ENCODE measurements at places on chromosomes 12 and 14.

DNA sequence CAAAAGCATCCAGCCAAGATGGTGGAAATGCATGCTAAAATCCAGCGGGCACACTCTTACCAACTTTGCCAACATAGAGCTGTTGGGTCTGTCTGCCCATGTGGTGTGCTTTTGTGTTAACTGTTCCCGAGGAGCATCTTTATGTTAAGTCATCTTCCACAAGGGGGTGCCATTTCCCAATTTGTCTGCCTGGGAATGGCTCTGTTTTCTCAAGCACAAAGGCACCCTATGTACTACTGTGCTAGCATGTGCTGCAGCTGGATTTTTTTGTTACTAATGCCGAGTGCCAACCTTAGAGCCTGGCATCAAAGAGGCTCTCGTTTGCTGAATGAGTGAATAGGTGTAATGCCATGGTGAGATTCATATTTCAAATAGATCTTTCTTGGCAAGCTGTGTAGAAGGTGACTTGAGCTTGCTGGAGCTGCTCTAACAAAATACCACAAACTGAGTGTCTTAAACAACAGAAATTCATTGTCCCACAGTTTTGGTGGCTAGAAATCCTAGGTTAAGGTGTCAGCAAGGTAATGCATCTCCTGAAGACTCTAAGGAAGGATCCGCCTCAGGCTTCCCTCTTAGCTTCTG lies 74.3 kb downstream of the TRHDE start:
- DNase-seq = peak; percentile 59

- no peak for DNase-seq
Measured at GRCh38 chr12:11822081-11822834, 172.8 kb downstream of the ETV6 start.

DNA sequence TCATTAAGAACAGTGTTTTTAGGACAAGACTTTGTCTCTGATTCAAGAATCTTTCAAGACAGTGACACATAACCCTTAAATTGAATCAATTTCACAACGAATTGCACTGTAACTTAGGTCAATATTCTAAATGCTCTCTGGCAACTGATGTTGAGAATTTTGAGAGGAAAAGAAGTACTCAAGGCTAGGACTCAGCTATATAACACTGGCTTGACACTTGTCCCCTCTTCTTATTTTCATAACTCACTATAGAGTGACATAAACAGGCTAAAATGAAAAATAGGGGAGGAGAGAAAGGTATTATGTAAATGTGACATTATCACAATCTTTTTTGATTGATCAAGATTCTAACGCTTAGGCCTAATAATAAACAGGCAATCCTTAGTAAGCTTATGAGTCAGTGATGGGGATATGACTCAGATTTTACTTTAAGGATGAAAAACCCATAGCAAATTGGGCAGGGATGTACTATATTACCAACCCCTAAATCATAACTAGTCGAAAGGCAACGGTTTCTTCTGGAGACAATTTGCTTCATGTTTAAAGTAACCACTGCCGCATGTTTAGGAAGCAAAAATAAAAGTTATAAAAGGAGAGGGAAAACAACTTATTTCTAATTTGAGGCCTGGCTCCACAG lies 10.9 kb downstream of the BTG1 start:
- DNase-seq = no peak

- DNase-seq = no peak
Measured at GRCh38 chr12:79451365-79451764, 239.4 kb downstream of the PAWR start.

- peak; percentile 17 for DNase-seq
Measured at GRCh38 chr12:105831372-105831771, 307.4 kb downstream of the NUAK1 start.

DNA sequence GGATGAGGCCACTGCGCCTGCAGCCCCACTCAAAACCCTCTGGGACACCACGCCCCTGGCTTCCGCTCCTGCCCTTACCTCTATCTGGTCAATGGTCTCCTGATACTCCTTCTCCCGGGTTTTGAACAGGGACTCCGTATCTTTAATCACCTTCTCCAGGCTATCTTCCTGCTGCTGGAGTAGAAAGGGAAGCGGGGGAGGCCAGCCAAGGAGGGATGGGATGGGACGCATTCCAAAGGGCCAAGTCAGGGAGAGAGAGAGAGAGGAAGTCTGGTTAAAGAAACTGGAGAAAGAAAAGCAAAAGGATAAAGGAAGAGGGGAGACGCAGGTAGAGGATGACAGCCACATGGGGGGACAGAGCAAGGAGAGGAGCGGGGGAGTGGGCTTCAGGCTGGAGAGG lies 7.9 kb downstream of the IFFO1 start:
- no peak for DNase-seq

GRCh38 chr12:101086490-101087135 lies 123.4 kb downstream of the SLC5A8 start:
- no peak for DNase-seq

DNA sequence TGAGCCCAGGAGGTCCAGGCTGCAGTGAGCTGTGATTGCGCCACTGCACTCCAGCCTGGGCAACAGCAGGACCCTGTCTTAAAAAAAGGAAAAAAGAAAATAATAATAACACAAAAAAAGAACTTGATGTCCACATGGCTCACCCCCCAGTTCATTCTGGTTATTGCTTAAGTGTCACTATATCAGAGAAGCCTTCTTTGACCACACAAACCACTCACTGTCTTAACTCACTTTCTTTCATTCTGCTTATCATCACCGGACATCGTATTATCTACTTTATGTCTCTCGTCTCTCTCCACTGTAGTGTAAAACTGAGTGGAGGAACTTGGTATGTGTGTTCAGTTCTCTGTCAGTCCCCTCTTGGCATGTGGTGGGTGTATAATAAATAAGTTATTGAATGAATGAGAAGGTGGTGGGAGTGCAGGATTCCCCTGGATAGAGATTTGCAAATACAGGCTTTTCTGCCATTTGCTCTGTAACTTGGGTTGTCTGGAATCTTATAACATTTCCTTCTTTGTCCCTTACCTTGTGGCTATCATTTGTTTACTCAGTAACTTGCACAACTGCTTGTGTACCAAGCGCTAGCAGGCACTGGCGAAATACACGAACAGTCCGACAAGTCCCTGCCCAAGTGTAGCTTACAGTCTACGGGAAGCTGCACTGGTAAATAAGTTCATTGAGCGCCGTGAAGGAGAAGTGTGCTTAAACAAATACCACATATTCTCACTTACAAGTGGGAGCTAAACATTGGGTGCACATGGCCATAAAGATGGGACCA lies 86.6 kb upstream of the TRAF3 start:
- DNase-seq = no peak

DNA sequence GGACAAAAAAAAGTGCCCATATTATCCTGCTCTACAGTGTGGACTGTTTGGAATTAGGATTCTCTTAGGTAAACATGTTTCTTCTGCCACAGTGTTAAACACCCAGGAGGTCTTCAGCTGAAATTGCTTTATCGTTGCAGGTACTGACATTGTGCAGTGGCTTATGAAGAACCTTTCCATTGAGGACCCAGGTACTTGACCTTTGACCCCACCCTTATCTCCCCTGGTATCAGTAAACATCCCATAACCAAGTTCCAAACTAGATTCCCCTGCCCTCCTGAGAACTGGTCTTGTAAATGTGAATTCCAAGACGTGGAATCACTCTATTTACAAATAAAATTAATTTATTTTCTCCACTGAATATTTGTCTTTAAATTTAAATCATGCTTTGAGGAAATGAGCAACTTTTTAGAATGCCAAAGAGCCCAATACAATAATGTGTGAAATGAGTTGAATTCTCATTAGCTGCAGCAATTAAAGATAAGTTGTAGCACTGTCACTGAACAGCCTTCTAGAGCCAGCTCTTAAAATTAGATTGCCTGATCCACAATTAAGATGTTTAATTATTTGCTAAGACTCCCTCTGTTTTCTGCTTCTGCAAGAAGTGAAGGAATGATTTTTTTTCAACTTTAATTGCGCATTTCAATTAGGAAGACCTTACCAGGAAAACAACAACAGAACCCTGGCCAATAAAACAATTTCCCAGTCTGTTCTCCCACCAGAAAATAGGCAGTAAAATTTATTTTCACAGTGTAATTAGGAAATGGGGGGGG lies 439.3 kb downstream of the DPF3 start:
- DNase-seq = no peak

GRCh38 chr12:14853961-14854360 lies 10.6 kb upstream of the ART4 start:
- DNase-seq = peak; percentile 4

DNA sequence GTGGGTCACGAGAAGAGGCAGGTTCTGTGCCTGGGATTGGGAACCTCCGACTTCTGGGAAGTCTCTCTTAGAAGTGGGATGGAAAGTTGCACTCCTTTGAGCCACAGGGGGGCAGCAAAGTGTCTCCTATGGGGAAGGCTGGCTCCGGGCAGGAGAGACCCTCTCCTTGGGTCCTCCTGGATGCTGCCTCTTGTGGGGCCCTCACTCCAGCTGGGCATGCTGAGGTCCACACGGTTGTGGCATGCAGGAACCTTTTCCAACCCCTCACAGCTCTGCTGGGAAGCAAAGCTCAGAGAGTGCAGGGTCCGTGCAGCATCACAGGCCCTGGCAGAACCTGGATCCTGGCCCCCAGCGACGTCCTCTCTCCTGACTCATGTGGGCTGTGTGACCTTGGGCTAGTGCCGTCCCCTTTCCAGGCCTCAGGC lies 17.4 kb downstream of the SDSL start:
- no peak for DNase-seq
